Thymus (tissue), 14 donors: ENCODE measurements at places on chromosomes 11 and 22. TPM values are rescaled to one million over a fixed set of nuclear protein-coding genes. Genes with fewer than 3 reads are reported as not detected.
A peak's percentile ranks its signal among the peaks of the same experiment; 100 is the strongest.

DNA sequence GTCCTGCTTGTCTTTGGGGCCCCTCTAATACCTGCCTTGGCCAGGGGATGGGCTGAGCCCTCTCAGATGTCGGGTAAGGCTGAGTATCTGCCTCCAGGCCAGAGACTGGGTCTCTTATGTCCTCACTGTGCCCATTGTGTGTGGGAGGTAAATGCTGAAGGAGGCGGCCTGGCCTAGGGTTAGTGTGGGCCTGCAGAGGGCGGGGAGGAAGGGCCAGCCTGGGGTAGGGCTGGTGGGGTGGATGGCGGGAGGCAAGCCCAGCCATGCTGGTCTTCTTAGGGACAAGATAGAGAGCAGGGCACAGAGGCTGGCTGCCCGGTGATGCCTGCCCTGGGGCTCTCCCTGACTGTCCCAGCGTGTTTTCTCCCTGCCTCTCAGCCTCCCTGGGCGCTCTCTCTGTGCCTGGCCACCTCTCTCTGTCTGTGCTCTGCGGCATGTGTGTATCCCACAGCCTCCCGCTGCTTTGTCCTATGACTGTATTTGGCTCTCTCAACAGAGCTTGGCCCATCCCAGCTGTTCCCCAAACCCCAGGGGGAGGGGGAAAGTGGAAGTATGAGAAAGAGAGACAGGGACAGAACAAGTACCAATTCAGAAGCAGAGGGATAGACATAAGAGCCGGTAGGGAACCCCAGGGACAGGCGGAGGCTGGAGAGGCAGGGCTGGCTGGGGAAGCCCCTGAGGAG lies 57.0 kb downstream of the PDE2A start:
- H3K4me1 ChIP-seq: no peaks in the 10 kb centered on the region
- H3K27me3 ChIP-seq: peaks cover 34% of the 10 kb centered on the region
- no peaks in the 10 kb centered on the region for H3K36me3 ChIP-seq
- no peak overlapping the region for H3K4me3 ChIP-seq
- no peak overlapping the region for H3K27ac ChIP-seq

DNA sequence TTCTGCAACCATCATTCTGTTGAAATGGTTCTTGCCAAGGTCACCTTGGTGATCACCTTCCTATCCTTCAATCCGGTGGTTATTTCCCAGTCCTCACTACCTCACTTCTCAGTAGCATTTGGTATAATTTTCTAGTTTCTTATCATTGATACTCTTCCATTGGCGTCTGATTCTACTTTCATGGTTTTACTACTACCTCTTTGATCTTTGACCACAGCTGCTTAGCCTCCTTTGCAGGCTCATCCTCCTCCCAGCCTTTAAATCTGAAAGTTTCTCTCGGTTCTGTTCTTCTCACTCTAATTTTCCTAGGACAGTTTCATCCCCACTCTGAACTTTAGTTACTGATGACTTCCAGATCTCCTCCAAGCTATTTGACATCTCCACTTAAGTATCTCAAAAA lies 5.0 kb downstream of the TIMM10B start:
- H3K4me3 ChIP-seq: no peak overlapping the region
- DNase-seq: no peak
- H3K27ac ChIP-seq: no peak overlapping the region
- no peaks in the 10 kb centered on the region for H3K27me3 ChIP-seq

DNA sequence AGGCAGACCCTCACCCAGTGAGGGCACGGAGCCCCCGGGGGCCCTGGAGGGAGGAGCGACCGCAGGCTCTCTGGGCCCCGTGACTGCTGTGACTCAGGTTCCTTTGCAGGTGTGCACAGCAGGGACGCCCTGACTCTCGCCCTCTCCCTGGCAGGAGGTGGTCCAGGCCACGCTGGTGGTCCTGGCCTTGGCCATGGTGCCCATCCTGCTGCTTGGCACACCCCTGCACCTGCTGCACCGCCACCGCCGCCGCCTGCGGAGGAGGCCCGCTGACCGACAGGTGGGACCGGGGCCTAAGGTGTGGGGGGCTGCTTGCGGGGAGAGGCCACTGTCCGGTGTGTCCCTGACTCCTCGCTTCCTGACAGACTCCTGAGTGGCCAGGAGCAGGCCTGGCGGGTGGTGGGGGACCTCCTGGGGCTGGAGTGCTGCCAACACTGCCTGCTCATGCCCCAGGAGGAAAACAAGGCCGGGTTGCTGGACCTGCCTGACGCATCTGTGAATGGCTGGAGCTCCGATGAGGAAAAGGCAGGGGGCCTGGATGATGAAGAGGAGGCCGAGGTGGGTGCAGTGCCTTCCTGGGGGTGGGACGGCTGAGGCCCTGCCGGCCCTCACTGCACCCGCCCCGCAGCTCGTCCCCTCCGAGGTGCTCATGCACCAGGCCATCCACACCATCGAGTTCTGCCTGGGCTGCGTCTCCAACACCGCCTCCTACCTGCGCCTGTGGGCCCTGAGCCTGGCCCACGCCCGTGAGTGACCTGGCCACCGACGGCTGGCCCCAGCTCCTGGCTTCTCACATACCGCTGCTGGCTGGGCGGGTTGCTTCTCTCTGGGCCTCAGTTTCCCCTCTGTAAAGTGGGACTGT lies 10.9 kb downstream of the TCIRG1 start:
- no peak overlapping the region for H3K27ac ChIP-seq
- no peak overlapping the region for H3K4me3 ChIP-seq
- no peak for DNase-seq
- H3K36me3 ChIP-seq: peaks cover 48% of the 10 kb centered on the region
- no peaks in the 10 kb centered on the region for H3K27me3 ChIP-seq

GRCh38 chr22:20204311-20204710 lies 53.5 kb upstream of the CCDC188 start:
- H3K4me1 ChIP-seq: peaks cover 6% of the 10 kb centered on the region
- H3K4me3 ChIP-seq: no peak overlapping the region
- no peak for DNase-seq
- H3K27me3 ChIP-seq: peaks cover 2% of the 10 kb centered on the region
- no peaks in the 10 kb centered on the region for H3K36me3 ChIP-seq

GRCh38 chr22:38841211-38841610 lies 2.6 kb downstream of the NPTXR start:
- H3K4me3 ChIP-seq: no peak overlapping the region
- no peak for DNase-seq
- H3K36me3 ChIP-seq: no peaks in the 10 kb centered on the region

GRCh38 chr11:124763156-124763947 lies 1.3 kb upstream of the ESAM start:
- peaks cover 5% of the 10 kb centered on the region for H3K36me3 ChIP-seq
- peaks cover 45% of the 10 kb centered on the region for H3K27me3 ChIP-seq
- no peak overlapping the region for H3K27ac ChIP-seq
- H3K4me3 ChIP-seq: peak overlapping the region; percentile 46
- DNase-seq: peak; percentile 72

DNA sequence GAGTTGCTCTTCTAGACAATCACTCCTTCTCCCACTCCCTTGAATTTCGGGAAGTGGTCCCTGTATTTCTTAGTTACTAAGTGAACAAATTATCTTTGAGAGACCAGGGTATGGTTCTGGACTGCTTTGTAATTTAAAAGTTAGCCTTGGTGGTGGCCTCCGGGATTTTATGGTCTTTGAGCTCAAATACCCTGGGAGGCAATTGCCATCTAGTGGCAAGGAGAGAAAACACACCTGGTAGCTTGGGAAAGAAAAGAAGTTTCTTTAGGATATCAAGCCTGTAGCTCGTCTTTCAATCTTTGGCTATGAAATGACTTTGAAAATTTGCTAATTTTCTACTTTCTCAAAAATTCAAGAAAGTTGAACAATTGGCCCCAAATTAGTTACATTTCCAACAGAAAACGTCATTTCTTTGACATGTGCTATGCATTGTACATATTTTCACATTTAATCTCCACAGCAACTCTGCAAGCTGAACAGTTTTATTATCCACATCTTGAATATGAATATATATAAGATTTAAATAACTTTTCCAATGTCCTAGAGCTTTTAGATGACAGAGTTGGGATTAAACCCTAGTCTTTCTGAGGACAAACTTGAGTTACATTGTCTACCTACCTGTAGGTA lies 39.1 kb downstream of the MMP27 start:
- no peak for DNase-seq
- no peak overlapping the region for H3K4me3 ChIP-seq
- H3K36me3 ChIP-seq: no peaks in the 10 kb centered on the region
- H3K4me1 ChIP-seq: no peaks in the 10 kb centered on the region

- DNase-seq: no peak
- H3K4me3 ChIP-seq: no peak overlapping the region
- H3K4me1 ChIP-seq: peaks cover 7% of the 10 kb centered on the region
- no peaks in the 10 kb centered on the region for H3K27me3 ChIP-seq
Observed at GRCh38 chr11:124667601-124668000, 5.9 kb downstream of the SIAE start.

DNA sequence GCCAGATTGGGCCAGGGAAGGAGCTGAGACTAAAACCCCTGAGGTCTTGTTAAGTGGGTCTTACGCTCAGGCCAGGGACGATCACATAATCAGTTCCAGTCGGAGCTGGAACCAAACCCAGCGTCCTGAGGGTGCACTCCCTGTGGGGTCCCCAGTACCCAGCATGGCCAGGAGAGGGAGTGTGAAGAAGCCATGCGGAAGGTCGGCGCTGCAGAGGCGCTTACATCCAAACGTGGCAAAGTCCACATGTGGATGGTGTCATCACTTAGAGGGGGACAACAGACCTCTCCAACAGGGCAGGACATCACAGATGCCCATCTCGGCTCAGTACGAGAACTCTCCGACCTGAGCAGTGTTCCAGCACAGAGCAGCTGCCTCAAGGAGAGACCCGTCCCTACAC lies 8.3 kb downstream of the ATP5MGL start:
- no peaks in the 10 kb centered on the region for H3K4me1 ChIP-seq
- H3K36me3 ChIP-seq: peaks cover 79% of the 10 kb centered on the region
- no peak overlapping the region for H3K27ac ChIP-seq
- H3K27me3 ChIP-seq: no peaks in the 10 kb centered on the region
- no peak for DNase-seq
- no peak overlapping the region for H3K4me3 ChIP-seq

GRCh38 chr11:13884158-13884799 lies 78.2 kb upstream of the SPON1 start:
- H3K36me3 ChIP-seq: no peaks in the 10 kb centered on the region
- no peaks in the 10 kb centered on the region for H3K4me1 ChIP-seq

DNA sequence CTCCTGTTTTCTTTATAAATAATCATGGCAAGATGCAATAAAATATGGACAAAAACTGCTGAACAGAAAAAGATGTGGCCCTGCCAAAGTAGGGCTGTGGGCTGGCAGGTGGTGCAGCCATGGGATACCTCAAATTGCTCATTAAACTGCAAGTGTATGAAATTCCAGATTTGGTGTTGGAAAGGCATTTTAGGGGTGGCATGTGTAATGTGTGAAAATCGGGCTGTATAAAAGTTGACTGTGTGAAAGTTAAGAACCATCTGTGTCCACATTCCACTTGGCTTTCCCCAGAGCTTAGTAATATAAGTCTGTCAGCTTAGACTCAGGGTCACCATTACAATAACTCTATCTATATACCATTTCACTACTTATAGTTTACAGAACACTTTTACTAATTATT lies 34.8 kb upstream of the FZD4 start:
- DNase-seq: no peak
- no peak overlapping the region for H3K27ac ChIP-seq
- H3K36me3 ChIP-seq: no peaks in the 10 kb centered on the region
- H3K27me3 ChIP-seq: no peaks in the 10 kb centered on the region

GRCh38 chr11:128830290-128831173 lies 36.6 kb downstream of the KCNJ1 start:
- H3K27me3 ChIP-seq: no peaks in the 10 kb centered on the region
- H3K36me3 ChIP-seq: no peaks in the 10 kb centered on the region
- peaks cover 9% of the 10 kb centered on the region for H3K4me1 ChIP-seq
- no peak overlapping the region for H3K27ac ChIP-seq
- no peak for DNase-seq

- H3K36me3 ChIP-seq: no peaks in the 10 kb centered on the region
- H3K4me1 ChIP-seq: no peaks in the 10 kb centered on the region
- H3K4me3 ChIP-seq: no peak overlapping the region
- H3K27me3 ChIP-seq: no peaks in the 10 kb centered on the region
Observed at GRCh38 chr11:104151404-104152204, 12.3 kb downstream of the PDGFD start.

Gene RASD2
- total RNA-seq: 0.14 TPM

Gene MFRP
- not detected for total RNA-seq

Gene UNC93B1
- total RNA-seq: 10.3 TPM

Gene C11orf91
- not detected for total RNA-seq
